ENCODE measurements at places on chromosomes 5 and 9.

- no peak for DNase-seq
Measured at GRCh38 chr5:150734579-150735384, 24.0 kb downstream of the DCTN4 start.

DNA sequence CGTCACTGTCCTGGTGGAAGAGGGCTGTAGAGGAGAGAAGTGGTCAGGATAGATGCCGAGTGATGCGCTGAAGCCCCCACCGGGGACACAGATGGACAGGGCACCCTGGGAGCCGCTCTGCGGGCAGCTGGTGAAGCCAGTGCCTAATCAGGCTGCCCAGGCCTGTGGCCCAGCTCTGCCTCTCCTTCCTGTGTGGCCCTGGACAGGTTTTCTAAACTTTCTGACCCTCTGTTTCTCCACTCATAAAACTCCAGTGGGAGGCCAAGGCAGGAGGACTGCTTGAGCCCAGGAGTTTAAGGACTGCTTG, 86.1 kb downstream of the C5orf15 start:
- no peak for DNase-seq

DNA sequence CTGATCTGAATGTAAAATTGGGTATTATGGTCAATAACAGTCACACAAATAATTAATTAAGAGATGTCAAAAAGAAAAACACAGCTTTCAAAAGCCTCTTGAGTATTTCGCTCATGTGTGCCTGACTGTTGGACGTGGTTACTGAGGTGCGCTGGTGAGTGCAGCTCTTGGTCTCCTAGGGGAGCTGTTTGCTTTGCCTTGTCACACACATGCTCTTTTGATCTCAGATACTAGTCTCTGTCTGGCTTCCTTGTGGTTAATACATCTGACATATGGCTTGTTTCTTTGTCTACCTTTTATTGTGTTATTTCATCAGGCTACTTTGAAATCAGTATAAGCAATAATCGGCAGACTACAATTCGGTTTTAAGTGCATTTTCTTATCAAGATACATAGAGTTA, 51.5 kb downstream of the PCSK1 start:
- no peak for DNase-seq

DNA sequence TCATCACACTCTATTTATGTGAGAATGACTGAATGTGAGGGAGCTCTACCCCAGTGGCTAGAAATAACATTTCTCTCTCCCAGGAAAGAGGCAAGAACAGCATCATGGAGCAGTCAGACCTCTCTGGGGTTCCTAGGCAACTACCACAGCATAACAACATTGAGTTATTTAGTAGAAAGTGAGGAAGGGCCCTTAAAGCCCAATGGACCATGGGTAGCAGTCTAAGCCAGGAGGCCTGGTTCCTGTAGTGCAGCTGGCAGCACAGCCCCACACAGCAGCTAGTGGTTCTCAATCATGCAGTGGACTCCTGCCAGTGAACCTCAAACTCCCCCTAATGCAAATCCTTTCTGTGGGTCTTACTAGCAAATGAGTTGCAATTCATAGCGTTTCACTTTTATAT, 55.3 kb downstream of the SPEF2 start:
- DNase-seq = no peak

DNA sequence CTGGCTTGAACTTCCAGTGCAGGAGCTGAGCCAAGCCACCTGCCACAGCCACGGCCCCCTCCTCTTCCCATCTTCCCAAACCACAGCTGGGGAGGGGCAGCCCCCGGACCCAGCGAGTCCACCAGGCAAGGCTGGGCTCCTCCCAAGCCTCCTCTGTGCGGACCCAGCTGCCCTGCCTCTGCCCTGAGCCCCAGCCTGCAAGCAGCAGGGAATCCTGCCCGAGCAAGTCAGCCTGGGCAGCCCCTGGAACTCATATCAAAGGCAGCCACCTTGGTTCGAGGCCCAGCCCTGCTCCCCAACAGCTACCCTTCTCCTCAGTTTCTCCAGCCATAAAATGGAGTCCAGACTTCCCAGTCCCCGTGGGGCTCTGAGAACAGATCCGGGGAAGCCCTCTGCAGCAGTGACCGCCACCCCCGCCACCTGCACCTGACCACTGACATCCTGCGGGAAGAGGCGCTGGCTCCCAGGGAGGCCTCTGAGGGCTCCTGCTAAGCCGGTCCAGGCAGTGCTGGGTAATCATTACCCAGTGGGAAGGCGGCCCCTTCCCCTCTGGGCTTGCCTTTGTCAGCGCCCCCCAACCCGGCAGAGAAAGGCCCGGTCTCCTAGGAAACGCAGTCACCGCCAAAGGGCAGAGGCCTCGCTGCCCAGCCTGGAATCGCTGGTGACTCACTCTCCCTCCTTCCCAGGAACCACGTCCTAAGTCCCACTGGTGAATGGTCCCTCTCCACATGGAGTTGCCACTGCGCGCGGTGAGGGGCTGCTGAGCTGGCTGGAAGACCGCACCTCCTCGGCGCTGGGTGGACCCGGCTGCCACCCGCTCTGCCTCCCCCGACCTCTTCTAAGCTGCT, 1.5 kb downstream of the VAV2 start:
- no peak for DNase-seq

DNA sequence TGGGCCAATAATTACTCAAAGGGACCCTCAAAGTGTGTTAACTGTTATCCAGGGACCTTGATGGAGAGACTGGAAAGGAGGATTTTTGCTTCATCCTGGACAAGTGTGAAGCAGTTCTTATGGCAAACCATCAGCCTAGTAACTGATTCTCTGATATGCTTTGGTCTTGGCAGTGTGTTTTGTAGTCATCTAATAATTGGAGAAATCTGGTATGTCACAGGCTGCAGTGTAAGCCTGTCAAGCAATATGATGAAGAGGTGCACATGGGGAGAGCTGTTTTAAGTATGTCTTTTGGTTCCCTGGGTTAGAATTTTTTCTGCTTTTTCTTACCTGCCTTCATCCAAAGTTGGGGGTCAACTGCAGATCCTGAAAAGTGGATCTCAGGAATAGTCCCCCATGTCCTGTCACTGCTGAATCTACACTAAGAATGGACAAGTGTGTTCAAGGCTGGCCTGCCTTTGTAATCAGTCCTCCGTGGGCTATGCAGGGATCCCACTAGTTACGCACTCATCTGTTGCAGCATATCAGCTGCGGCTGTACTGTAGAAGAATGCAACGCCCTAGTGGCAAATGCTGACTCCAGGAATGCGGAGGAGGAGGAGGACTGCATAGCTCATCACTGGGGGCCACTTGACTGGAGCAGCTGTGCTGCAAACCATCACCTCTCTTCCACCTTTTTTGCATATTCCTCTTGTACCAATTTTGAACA, 1.9 kb downstream of the SPTAN1 start:
- DNase-seq = no peak

- no peak for DNase-seq
Measured at GRCh38 chr9:11356067-11356466, 743.3 kb upstream of the PTPRD start.

Data from hippocampal formation (tissue), 2 donors.